Activated T-helper 1 cell treated with anti-CD3 and anti-CD28 coated beads, Interleukin-2, amount 50 U/mL, for 16 hours (primary cell): ENCODE measurements at places on chromosomes 4 and X.

GRCh38 chr4:177455561-177455970, 13.3 kb upstream of the AGA start:
- no peak for DNase-seq

DNA sequence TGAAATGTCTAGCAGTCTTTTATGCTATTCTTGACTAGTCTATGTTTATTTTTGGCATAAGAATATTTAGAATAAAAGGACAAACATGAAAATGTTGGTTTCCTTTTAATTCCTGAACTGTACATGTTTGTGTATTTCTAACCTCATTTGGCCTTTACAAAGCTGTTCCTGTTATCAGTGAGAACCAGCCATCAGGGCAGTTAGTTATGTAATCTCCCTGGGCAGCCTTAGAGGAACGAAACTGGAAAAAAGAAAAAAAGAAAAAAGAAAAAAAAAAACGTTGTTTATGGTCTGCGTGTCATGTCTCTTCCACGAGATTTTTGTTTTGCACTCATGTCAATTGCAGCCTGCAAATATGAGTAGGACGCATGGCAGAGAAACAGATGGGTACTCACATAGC, 193.7 kb downstream of the MAGEB5 start:
- no peak for DNase-seq

GRCh38 chr4:170716868-170717267, 627.1 kb upstream of the AADAT start:
- DNase-seq, result no peak

- no peak for DNase-seq
Observed at GRCh38 chr4:137266511-137266910, 265.8 kb downstream of the PCDH18 start.

DNA sequence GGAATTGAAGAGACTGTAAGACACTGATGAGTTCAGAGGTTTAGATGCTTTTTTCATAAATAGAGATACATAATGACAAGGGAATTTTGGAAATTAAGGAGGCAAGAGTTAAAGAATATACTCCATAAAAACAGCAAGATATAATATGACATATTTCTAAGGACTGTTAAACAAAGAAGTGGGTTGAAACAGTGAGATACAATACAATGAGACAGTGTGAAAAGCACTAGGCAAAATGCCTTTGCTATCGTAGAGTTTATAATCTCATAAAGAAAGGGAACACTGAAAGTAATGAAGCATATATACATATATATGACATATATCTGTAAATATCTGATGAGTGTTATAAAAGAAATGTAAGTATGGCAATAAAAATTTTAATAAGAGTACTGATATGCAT, 1496.2 kb downstream of the TECRL start:
- no peak for DNase-seq

- DNase-seq, result no peak
Observed at GRCh38 chr4:11293866-11294265, 134.8 kb downstream of the HS3ST1 start.

GRCh38 chr4:83252782-83253405, 31.7 kb downstream of the COQ2 start:
- peak; percentile 34 for DNase-seq

GRCh38 chr4:19134685-19135084, 1113.1 kb upstream of the LCORL start:
- DNase-seq, result no peak

GRCh38 chr4:55866290-55866907, 13.0 kb downstream of the EXOC1 start:
- no peak for DNase-seq

GRCh38 chr4:106548446-106549044, 180.0 kb upstream of the GIMD1 start:
- no peak for DNase-seq

GRCh38 chr4:40850496-40850895, 100.7 kb downstream of the NSUN7 start:
- no peak for DNase-seq

DNA sequence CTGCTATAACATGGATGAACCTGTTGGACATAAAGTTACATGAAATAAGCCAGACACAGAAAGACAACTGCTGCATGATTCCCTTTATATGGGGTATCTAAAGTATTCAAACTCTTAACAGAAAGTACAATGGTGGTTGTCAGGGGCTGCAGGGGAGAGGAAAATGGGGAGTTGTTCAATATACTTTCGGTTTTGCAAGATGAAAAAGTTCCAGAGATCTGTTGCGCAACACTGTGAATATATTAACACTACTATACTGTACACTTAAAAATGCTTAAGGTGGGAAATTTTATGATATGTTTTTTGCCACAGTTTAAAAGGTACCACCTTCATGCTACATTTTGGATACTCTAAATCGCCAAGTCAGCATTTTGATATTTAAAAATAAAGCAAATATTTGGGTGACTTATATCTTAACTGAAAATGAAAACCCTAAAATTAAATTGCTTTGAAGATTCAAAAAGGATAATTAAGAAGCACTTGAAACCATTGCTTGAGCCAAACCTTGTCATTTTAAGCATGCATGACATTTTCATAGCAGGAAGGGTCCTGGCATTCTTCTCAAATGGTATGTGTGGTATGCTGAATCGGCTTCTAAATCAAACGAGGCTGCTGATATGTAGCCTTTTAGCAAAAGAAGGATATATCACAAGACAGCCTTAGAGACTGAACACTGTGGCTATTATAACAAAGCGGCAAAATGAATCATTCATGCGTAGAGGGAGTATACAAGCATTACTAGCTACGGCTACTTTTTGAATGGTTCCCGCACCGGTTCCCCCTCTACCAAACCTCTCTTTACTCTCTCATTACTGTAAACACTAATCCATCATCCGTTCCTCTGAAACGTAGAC, 607.1 kb upstream of the DIPK2B start:
- DNase-seq, result no peak

DNA sequence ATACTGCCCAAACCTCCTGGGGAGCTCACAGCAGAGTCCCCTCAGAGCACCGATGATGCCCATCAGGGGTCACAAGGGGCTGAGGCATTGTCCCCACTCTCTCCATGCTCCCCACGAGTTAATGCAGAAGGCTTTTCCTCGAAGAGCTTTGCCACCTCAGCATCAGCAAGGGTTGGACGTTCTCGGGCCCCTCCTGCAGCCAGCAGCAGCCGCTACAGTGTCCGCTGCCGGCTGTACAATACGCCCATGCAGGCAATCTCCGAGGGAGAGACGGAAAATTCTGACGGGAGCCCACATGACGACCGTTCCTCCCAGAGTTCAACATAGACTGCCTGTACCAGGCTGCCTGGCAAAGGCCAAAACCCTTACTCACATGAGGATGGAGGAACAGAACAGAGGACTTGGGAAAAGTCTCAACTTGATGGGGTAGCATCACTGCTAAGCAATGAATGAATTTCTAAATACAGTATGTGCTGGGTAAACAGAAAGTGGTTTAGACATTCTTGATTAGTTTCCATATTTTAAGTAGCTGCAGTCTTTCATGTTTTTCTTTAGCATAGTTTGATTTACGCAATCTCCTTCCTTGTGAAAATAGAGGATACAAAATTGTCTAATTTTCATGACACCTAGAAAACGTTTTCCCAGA, 5.0 kb upstream of the SCML1 start:
- no peak for DNase-seq

GRCh38 chr4:122988696-122989095, 66.3 kb upstream of the NUDT6 start:
- DNase-seq, result no peak

DNA sequence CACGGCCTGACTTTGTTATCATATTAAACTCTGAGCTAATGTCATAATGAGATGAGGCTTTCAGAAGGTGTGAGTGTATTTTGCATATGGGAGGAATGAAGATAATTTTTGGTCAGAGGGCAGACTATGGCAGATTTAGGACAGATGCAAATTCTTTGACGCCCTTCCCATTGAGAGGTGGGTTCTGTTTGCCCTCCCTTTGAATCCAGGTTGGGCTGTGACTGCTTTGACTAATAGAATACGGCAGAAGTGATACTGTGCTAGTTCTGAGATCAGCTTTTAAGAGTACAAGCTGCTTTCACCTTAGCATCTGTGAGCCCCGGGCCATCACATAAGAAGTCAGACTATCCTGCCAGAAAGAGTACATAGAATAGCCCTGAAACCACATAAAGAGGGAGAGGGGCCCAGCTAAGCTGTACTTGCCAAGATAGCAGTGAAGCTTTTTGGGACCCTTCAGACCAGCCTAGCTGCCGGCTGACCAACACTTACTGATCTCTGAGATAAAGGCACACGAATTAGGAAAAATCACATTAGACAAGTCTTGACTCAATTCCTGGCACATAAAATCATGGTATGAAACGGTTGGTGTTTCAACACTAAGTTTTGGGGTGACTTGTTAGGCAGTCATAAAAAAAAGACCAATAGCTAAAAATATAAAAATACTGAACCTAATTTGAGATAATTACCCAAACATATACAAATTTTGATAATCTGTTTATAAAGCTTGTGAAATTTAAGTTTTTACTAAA, 166.7 kb upstream of the SH3RF1 start:
- no peak for DNase-seq

DNA sequence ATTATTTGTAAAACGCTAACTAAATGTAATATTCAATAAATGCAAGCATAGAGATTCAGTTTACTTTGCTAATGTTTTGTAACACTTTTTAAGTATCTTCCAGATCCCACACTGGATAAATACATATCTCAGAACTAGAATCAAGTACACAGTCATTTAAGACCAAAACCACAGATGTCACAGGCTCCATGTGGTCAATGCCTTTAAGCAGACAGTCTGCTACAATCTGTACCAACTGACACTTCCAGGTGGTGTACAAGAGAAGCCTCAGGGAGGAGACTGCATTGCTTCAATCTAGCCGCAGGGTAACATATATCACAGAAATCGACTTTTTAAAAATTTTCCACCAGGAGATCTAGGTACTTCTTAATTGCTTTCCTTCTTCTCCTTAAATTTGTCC, 229.6 kb upstream of the DIAPH2 start:
- DNase-seq, result no peak

GRCh38 chr4:89836897-89837384, at the start of gene SNCA:
TSS of gene SNCA (minus strand) at chr4:89837161. CDS start at chr4:89835667, 1,494 bp downstream.
- no peak for DNase-seq

DNA sequence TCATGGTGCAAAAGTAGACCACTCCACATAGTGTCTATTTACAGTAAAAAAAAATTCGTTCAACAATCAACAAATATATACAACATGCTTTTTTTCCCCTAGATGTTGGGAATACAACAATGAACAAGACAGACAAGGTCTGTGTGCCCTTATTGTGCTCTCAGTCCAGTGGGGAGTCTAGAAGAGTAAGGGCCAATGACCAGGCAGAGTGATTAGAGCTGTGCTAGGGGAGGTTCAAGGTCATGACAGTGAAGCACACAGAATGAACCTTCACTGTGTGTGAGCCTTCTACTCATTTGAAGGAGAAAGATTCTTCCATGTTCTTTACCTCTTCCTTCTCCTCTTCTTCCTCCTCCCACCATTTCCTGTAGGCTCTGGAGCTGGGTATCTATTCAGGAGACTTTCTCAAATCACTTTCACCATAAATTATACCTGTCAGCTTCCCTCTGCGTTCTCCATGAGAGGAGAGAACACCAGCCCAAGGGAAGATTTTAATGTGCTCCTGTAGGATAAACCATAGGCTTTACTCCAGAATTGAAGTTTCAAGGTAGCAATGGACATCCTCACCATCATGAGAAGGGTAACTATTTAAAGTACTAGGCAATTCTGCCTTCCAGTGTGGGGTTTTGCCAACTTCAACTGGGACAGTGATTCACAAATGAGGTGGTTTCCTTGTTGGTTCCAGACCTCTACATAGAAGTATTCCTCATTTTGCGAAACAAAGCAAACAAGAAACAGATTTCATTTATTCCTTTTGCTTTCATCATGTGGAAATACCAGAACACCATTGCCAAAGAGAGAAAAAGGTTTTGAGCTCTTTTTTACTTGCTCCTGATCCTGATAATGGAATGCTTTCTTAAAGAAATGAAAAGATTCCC, 246.9 kb upstream of the GPC4 start:
- no peak for DNase-seq

- no peak for DNase-seq
Observed at GRCh38 chr4:2082118-2082517, 23.0 kb downstream of the NAT8L start.

GRCh38 chr4:142265536-142265935, 580.6 kb downstream of the INPP4B start:
- DNase-seq, result no peak

GRCh38 chr4:174210354-174210753, 73.1 kb downstream of the FBXO8 start:
- no peak for DNase-seq

GRCh38 chr4:92071587-92071986, 232.2 kb upstream of the GRID2 start:
- no peak for DNase-seq

- DNase-seq, result no peak
Observed at GRCh38 chr4:176236946-176237345, 32.1 kb downstream of the ASB5 start.

DNA sequence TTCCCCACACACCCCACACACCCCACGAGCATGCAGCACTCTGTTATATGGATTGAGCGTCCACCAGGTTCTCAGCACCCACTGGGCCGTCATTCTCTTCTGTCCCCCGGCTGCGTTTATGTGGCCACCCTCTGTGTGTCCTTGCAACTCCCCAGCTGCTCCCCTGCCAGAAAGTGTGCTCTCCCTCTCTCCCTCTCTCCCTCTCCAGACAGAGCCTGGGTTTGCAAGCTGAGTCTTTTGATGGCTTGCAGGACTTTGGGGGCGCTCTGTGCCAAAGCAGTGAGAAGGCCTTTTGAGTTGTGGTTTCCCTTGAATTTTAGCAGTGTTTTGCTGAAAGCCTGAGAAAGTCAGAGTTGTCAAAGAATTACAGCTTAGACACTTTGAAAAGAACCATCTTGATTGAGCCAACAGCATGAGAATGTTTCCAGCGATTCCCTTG, 173.5 kb downstream of the DCLK2 start:
- DNase-seq, result no peak

DNA sequence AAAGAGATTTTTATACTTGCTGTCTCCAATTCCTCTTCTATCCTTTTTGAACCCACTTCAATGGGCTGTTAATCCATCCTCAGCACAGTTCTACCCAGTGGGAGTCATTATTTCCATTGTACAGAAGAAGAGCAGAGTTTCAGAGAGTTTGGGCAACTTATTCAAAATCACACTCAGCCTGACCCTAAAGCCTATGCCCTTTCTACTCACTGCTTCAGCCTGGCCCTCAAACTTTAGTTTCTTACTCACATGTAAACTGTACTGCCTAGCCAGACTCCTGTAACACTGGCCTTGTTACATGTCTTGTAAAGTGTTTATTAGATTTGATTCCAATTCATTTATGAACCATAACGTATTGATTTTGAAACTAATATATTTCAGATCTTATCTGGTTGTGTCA, 25.1 kb upstream of the USO1 start:
- no peak for DNase-seq

DNA sequence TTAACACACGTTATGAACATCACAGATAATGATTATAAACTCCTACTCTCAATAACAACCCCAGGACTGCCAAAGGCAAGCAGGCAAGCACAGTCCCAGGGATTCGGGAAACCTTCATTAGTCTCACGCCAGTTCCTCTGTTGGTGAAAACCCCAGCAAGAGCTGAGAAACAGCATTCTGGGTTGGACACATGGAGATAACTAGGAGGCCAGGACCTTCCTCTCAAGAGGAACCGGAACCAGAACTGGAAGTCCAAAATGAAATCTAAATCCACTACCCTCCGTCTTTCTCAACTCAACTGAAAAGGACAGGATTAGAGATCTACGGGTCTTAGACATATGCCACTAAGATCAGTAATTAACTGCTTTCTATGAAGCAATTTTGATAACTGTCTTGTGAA, 3.8 kb downstream of the VEGFC start:
- DNase-seq, result no peak
